ENCODE measurements at places on chromosomes 5 and 9.

GRCh38 chr9:113542741-113543140 is 79.2 kb downstream of the RGS3 start:
- no peak for DNase-seq

GRCh38 chr5:132049093-132049492 is 11.4 kb upstream of the IL3 start:
- DNase-seq: no peak

- DNase-seq: no peak
Measured at GRCh38 chr5:122880749-122881148, 35.3 kb downstream of the SNX24 start.

GRCh38 chr9:68446836-68447235 is 90.4 kb downstream of the PGM5 start:
- DNase-seq: no peak

DNA sequence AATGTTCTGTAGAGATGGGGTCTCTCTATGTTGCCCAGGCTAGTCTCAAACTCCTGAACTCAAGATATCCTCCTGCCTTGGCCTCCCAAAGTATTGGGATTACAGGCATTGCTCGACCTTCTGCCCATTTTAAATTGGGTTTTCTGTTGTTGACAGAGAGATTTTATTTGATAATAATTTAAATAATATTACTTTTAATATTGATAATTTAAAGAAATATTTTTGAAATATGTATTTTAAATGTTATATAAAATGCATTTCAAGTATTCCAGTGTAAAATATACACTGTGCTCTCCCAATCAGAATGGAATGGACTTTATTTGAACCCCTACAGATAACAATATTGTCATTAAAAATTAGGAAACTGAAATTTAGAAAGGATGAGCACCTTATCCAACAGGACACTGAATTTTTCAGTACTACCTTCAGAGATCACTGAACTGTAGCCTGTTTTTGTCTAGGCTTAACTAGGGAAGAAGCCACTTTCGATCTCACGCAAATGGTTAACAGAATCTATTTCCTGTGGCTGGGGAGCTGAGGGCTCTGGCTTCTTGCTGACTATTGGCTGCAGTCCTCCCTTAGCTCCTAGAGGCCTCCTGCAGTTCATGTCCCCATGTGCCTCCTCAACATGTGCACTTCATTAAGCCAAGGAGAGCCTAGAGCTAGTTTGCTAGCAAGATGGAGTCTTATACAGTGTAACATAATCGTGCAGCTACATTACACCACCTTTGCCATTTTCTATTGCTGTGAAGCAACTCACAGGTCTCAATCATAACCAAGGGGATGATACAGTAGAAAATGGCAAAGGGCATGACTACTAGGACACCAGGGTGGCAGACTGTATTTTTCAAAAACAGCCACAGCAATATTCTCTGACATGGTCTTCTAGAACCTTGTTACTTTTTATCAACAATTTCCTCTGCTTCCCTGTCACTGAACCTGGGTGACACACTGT is 150.0 kb downstream of the CDC42SE2 start:
- DNase-seq: no peak

DNA sequence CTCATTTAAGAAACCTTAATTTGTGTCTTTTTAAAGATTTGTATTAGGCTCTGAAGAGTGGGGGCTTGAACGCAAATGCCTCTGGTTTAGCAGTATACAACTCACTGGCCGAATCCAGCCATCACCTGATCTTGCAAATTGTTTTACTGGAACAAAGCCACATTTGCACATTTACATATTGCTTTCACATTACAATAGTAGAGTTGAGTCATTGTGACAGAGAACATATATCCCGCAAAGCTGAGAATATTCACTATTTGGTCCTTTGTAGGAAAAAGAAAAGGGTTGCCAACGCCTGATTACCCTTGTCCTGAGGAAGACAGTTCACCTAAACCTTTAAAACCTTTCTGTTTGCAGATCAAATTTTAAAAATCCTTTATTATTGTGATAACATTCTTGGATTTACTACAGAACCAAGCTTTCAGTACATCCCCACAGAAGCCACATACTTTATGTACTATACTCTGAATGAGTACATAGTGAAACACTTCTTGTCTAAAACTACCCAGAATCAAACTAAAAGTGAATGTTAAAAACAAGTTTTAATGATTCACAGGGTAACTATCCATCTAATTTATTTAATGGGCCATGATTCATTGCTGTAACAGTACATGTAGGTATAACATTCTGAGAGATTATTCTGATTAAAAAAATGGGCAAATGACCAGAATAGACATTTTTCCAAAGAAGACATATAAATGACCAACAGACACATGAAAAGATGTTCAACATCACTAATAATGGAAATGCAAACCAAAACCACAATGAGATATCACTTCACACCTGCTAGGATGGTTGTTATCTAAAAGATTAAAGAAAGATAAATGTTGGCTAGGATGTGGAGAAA is 161.0 kb downstream of the SLC25A46 start:
- no peak for DNase-seq

GRCh38 chr9:9846557-9846956 is 766.2 kb downstream of the PTPRD start:
- no peak for DNase-seq

- no peak for DNase-seq
Measured at GRCh38 chr5:24703934-24704333, 59.2 kb upstream of the CDH10 start.

DNA sequence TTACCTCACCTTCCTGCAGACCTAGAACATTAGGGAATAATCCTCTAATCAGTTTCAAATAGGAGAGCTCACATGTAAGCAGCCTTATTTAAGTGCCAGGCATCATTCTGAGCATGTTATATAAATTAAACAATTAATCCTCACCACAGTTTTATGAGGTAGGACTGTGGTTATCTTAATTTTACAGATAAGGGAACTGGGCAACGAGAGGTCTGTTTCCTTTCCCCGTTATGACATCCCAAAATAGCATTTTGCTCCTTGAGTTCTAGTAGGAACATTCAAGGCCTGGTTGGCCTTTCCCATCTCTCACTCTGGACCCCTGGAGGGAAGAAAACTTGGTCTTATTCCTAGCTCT is 19.1 kb upstream of the IFNB1 start:
- DNase-seq: no peak

DNA sequence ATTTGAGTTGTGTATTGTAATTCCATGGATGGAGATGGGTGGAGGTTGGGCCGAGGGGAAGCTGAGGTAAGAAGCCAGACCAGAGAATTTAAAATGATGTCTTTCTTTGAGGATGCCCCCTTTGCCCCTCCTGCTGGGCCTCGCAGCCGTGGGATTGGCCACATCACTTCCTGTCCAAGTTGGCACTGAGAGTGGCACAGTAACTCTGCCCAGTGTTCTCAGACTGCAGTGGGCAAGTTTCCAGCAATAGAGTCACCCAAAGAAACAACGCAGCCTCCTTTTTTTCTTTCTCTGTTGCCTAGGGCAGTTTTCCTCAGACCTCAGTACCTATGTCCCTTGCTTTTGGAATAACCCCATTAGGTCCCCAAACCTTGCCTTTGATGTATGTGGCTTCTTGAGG is 306.6 kb upstream of the DMRT1 start:
- DNase-seq: no peak

DNA sequence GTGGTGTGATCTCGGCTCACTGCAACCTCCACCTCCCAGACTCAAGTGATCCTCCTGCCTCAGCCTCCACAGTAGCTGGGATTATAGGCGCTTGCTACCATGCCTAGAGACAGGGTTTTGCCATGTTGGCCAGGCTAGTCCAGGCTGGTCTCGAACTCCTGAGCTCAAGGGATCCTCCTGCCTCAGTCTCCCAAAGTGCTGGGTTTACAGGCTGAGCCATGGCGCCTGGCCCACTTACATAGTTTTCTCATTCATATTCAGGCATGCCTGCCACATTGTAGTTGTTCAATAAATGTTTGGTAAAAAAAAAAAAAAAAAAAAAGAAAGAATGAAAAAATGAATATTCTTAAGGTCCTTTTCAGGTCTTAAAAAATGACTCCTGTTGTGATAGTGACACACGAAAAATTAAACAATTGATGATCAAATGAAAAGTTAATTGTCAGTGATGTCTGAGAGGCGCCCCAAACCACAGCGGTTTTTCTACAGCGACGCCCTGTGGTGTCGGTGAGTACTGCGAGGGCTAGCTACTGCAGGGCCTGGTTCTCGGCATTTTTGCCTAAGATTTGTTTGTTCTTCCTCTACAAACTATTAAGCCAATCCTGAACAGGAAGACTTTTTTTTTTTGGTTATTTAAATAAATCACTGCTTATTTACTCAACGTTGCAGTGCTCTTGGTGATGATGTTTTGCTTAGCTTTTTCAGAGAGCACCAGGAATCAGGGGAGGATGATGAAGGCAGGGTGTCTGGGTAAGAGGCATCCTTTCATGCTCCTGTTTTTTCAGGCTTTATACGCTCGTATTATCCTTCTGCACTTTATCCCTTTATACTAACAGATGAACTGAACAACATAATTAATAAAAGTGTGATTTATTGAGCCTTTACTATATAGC is 67.0 kb upstream of the DPYSL3 start:
- DNase-seq: peak; percentile 92

Data from esophagus muscularis mucosa (tissue), 4 donors.